ENCODE measurements at places on chromosomes 1 and 21.
A peak's percentile ranks its signal among the peaks of the same experiment; 100 is the strongest.

GRCh38 chr1:19457607-19458006 lies 27.7 kb downstream of the CAPZB start:
- DNase-seq: no peak

GRCh38 chr1:5647234-5647633 lies 345.0 kb downstream of the NPHP4 start:
- DNase-seq: no peak

DNA sequence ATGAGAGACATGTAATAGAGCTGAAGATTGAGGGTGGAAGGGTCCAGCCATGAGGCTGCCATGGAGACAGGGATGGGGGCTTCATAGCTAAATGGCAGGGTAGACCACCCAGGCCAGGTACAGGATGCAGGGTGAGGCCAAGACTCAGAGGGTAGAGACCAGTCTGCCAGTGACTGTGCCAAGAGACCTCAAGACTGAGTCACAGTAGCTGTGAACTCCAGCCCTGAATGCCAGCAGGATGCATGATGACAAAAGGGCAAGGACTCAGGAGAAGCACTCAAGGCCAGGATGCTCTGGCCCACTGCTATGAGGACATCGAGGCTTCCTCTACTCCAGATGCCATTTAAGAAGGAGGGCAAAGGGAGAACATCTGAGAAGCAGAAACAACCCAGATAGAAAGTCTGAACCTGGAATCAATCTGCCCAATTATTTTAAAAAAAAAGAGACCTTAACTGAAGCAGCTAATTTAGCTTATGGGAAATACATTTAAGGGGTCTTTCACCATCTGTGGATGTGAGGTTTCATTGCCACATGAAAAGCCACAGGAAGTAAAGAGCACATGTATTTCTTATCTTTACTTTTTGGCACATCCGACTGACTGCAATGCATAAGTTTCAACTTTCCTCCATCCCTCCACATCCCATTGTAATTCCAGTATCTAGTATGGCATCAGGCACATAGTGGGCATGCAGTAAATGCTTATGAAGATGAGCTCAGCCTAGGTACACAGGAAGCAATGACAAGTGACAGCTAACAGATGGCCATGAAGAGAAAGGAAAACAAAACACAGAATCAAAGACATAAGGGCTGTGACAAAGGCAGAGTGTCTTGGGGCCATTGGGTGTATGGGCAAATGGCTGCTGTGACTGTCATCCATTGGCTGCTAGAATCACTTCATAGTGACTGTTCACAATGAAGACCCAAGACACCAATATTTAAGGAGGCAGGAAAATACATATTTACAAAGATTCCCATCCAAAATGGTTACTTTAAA lies 40.2 kb downstream of the SUSD4 start:
- DNase-seq: no peak

GRCh38 chr1:174060090-174060489 lies 37.9 kb upstream of the RC3H1 start:
- DNase-seq: no peak

- no peak for DNase-seq
Observed at GRCh38 chr1:95046359-95046758, 26.4 kb downstream of the ALG14 start.

DNA sequence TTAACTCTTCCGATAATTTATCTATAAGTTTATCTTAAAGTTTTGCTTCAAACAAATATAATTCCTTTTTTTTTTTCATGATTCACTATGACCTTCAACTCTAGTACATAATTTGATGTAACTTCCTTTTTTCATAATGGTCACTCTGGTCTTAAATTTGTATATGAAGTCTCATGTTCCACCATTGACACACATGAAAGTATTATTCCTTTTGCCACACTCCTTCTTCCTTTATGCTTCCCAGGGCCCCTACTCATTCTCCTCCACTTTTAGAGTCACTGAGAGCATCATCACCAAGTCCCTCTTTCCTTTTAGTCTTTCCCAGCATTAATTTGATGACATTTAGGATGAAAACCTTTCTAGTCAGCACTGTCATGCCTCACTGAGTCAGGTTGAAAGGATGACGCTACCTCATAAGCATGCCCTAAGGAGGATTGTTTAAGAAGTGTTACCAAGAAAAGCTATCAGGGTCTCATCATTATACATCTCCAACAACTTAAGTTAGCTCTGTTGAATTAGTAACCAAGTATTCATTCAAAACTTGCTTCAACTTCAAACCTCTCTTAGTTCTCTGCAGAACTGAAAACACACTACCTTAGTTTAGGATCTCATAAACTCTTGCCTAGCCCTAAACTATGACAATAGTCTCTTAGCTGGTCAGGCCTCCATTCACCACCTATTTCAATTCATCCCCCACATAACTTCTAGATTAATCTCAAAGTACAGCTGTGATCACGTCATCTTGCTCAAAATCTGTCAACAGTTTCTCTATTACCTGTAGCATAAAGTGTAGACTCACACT lies 14.5 kb downstream of the AUNIP start:
- no peak for DNase-seq

DNA sequence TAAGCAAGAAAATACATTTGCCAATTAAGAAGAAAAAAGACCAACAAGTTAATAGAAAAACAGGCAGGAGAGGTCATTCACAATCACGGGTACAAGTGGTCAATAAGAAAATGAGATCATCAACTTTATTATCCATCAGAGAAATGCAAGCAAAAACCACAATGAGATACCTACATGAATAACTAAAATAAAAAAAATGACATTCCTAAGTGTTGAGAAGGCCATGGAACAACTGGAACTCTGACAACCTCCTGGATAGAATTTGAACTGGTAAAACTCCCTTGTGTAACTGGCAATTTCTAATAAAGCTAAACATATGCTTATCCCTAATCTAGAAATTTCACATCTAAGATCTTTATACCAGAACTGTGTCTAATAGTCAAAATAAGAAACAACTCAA lies 135.4 kb upstream of the BACE2 start:
- no peak for DNase-seq

GRCh38 chr1:27348861-27349783 lies 7.3 kb downstream of the SYTL1 start:
- DNase-seq: peak; percentile 76

DNA sequence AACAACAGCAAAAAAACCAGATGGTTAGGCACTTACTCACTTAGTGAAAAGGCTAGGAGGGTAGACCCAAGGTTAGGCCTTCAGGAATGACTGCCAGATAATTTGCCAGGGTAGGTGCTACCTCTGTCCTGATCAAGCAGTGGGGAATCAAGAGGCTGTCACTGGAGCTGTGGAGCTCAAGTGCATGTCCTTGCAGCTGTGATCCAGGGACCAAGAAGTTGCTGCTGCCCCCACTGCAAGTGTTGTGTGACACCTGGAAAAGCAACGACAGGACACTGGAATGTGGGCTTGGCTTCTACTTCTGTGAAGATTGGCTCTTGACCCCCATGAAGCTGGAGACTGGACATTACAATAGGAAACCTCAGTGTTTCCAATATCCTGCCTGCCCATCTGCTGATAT lies 72.1 kb downstream of the PEX14 start:
- DNase-seq: no peak

DNA sequence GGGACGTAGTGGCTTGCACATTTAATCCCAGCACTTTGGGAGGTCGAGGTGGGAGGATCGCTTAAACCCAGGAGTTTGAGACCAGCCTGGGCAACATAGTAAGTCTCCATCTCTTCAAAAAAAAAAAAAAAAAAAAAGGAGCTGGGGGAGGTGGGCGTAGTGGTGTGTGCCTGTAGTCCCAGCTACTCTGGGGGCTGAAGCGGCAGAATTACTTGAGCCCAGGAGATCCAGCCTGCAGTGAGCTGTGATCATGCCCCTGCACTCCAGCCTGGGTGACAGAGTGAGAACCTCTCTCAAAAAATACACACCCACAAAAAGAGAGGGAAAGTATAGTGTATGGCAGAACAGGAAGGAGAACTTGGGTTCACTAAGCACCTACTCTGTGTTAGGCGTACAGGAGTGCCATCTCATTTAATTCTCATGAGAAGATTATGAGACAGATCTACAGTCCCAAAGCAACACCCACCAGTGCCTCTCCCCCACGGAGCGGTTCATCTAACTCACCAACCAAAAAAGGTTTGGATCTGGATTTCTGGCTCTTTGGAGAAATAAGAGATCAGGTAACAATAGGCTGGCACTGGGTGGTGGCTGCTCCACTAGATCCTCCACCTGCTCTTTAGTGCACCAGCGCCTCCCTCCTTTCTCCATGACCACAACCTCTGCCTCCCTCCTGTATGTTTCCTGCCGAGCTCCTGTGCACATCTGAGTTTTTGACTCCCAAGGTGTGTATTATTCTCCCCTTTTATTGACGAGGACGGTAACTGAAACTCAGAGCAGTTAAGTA lies 1.4 kb upstream of the TRAF5 start:
- DNase-seq: peak; percentile 18

GRCh38 chr1:11280719-11281376 lies 7.8 kb downstream of the UBIAD1 start:
- DNase-seq: no peak

GRCh38 chr1:43237121-43237520 lies 32.7 kb upstream of the TMEM125 start:
- no peak for DNase-seq

DNA sequence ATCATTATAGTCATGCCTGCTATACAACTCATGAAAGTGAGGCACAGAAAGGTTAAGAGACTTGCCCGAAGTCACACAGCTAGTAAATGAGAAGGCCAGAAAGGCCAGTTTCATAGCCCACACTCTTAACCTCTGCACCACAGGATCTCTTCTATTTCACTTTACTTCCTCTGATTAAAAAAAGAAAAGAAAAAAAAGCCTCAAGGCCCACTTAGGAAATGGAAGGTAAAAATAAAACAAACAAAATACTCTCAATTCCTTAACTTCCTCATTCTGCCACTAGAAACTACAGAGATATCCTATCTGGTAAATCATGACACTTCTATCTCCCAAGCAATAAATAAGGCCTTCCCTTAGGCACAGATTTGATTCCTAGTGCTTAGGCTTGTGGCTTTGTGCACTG lies 7.6 kb upstream of the ENAH start:
- no peak for DNase-seq

DNA sequence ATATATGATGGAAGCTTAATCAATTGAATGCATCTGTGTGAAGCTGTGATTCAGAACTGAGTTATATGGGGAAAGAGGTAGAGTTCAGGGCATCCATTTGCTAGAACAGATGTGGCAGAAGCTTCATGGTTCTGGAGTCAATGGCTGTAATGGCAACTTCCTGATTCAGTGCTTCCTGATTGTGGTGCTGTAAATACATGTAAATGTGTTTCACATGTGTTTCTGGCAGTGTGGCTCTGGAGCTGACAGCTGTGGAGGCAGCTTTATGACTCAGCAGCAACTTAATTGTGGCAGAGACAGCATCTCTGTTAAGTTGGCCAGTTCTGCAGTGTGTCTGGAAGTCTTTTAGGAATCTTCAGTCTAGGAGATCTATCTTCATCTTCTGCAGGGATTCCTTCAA lies 226.6 kb upstream of the ZRANB2 start:
- no peak for DNase-seq

GRCh38 chr1:208537198-208537597 lies 293.0 kb upstream of the PLXNA2 start:
- no peak for DNase-seq

DNA sequence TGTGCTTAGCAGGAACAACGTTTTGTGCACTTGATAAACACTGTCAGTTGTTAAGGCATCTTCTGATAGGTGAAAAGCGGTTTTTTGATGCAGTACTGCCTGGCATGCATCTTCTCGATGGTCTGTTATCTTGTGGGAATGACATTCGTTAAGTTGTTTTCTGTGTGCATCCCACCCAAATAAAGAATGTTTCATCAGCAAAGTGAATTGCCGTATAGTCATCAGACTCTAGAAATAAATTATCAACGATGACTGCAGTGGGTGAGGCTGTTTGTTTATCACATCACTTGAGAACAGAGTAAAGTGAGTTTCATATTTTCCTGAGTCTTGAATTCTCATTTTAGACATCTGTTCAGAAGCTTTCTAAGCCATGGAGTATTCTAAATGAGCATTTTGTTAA lies 34.1 kb downstream of the NFIA start:
- DNase-seq: no peak

GRCh38 chr1:162252214-162252613 lies 124.4 kb downstream of the SPATA46 start:
- DNase-seq: no peak

DNA sequence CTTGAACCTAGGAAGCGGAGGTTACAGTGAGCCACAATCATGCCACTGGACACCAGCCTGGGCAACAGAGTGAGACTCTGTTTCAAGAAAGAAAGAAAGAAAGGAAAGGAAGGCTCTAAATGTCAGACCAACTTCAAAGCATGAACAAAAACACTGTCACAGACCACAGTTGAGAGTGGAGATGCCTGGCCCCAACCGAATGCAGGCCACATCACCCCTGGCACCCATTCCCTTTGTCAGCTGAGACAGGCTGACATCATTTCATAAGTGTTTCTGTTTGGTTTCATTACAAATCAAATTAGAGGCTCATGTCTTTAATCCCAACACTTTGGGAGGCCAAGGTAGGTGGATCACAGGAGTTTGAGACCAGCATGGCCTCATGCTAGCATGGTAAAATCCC lies 28.6 kb upstream of the NADK start:
- DNase-seq: no peak

DNA sequence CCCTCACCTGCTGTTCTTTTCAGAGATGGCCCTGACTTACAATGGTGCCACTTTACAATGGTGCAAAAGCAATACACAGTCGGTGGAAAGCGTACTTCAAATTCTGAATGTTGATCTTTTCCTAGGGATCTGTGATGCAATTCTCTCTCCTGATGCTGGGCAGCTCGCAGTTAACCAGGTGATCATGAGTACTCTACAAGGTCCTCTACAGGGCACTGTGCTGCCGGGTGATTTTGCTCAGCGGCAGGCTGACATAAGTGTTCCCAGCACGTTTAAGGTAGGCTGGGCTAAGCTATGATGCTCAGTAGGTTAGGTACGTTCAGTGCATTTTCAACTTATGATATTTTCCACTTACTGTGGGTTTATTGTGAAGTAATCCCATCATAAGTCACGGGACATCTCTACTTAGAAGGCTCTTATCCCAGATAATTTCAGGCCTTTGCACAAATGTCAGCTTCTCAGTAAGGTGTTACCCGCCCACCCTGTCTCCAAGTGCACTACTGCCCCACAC lies 126.5 kb downstream of the KCNN3 start:
- DNase-seq: peak; percentile 99

- no peak for DNase-seq
Observed at GRCh38 chr1:225747566-225747965, 30.1 kb upstream of the SRP9 start.

DNA sequence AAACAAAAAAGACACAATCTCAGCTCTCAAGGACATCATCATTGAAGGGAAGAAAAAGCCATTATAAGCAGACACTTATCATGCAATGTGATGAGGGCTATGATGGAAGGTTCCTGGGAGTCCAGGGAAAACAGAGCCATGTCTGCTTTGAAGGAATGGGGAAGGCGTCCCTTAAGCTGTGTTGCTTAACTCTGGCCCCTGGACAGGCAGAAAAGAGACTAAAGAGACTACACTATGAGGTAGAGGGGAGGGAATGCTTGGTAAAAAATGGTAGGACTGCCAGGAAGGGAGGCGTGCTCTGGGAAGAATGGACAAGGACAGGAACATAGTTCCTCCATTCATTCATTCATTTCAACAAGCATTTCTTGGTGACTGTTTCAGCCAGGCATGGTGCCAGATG lies 21.2 kb downstream of the ASAP3 start:
- no peak for DNase-seq
